ENCODE measurements at places on chromosomes 7 and 10.

GRCh38 chr7:28328146-28328545 is 84.2 kb upstream of the CREB5 start:
- DNase-seq: no peak

- no peak for DNase-seq
These were observed 1.0 kb downstream of the EBF3 start for GRCh38 chr10:129962872-129963640.

- no peak for DNase-seq
These were observed 20.6 kb upstream of the SLC13A1 start for GRCh38 chr7:123220396-123220795.

DNA sequence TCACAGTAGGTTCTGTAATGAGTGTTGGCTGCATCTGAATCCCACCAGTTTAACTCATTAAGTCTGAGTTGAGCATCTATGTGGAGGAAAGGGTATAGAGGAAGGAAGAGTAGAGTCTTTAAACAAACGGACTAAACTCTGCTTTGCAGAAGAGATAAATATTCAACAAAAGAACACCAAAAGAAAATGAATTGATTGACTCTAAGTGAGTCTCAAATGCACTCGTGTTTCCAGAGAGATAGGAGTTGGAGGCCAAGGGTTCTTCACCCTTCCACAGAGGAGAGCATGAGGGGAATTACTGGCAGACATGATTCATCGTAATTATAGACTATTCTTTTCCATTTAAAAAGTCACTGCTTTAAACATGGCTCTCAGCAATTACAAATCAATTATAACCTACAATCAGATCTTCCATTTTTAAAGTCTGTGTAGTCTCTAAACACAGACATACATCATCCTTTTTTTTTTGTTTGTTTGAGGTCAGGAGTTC is 56.3 kb downstream of the PLPP4 start:
- no peak for DNase-seq

GRCh38 chr10:102643336-102644065 is 778 bp upstream of the TRIM8 start:
- peak; percentile 88 for DNase-seq

DNA sequence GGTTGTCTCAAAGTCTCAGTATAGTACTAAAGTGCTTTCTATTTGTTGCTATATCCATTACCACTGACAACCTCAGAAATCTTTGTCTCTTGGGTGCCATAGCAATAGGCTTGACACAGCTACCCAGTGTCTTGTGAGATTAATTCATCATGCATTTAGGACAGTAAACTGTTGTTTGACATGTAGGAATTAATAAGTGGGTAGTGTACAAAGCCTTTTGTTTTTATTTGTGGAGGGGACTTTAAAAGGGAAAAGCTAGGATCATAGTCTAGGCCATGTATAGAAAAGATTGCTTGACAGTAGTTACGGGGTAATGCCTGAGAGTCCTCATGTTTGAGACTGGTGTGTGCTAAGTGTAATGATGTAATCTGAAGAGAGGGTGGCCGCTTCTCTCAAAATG is 102.6 kb upstream of the AGR3 start:
- DNase-seq: peak; percentile 50
